Sciatic nerve (tissue), 2 donors: ENCODE measurements at places on chromosomes 2 and 18.

GRCh38 chr2:100281521-100282438 is 40.5 kb downstream of the LONRF2 start:
- no peak for DNase-seq

GRCh38 chr2:188976545-188977268 is 2.5 kb downstream of the COL3A1 start:
- DNase-seq: no peak

GRCh38 chr2:48107326-48107925 is 201.1 kb upstream of the FBXO11 start:
- DNase-seq: no peak

DNA sequence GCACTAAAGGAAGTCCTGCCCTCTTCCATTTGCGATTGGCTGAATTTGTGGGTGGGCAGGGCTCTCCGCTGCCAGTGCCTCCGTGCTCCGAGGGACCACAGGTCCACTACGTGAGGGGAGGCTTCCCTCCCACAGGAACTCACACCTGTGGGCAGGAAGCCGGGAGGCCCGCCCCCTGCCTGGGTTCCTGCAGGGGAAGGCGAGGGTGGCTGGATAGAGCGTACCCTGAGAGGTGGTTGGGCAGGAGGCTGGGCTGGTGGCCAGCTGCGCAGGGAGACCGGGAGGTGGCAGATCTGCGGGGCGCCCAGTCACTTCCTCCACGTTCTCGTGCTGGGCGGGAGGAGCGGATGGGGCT is 47.0 kb upstream of the PTH2R start:
- DNase-seq: no peak

DNA sequence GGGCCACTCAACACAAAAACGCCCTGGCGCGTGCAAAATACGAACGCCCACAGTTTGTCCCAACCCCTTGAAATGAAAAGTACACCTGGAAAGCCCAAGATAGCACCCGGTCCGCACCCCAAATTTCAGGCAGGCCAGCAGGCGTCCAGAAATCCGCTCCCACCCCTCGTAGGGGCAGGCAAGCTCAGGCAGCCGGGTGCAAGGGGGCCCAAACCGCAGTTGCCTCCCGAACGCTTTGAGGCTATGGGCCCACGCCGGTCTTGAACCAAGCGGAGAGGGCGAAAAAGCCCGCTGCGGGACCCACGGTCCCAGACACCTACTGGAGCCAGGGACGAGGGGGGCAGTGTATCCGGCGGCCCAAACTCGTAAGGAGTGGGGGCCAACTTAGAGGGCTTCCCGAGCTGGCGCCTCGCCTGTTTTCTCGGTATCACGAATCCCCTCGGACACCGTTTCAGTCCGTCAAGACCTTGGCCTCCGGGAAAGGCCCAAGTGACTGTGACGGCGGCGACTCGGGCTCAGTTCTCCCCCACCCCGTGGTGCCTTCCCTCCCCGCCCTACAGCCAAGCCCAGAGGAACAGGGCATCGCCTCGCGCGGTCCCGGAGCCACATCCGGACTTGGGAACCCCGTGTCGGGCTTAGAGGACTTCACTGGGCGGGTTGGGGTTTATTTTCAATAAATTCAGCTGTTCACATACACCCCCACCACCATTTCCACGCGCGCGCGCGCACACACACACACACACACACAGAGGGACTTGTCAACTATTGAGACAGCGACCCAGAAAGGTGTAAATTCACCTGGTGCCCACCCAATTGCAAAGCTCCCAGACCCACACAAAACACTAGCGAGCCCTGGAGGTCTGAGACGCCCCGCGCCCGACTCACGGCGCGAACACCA is 6.2 kb upstream of the SATB2 start:
- DNase-seq: no peak

DNA sequence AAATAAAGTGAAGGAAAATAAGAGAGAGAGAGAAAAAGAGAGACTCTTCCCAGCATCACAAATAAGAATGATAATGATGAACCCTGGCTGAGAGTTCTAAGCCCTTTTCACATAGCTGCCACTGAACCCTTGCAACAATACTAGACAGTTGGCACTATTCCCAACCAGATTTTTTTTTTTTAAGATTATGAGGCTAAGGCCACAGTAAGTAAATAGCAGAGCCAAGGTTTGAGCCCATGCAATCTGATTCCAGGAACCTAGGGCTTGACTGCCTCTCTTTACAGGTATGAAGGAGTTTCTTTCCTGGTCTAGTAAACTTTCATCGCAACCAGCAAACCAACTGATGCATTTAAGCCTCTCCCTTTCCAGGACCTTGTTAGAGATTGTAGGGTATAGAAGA is 424.6 kb downstream of the NCKAP5 start:
- DNase-seq: no peak

- no peak for DNase-seq
Measured at GRCh38 chr2:134261398-134262131, 7.7 kb downstream of the MGAT5 start.

DNA sequence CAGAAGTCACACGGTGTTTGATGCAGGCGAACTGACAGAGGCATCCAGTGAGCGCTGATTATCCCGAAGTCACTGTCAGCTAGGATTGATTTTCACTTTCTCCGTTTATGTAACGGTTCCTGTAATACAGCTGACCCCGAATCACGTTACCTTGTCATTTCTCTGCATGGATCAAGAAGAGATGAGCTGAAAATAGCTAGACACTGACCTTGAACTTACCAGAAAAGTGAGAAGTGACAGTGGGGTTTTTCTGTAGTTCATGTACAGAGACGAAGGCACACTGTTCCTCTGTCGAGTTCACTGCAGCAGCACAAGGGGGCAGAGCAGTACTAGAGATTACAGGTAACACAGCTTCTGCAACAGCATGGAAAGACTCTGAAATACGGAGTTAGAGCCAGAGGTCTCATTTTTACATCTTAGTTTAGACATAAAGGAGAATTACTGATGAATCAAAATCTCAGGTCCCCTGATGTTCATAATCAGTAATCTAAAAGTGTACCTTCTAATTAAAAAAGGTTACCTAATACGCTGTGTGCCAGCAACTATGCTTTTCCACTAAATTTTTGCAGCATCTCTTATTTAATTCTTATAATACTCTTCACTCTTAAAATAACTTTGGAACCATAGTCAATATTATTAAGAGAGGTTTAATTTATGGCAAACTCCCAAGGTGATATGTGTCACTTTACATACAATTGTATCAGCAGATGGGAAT is 33.1 kb downstream of the ARHGAP15 start:
- peak; percentile 60 for DNase-seq

GRCh38 chr2:20838016-20838415 is 15.1 kb upstream of the LDAH start:
- DNase-seq: no peak

- DNase-seq: no peak
Measured at GRCh38 chr2:99420031-99420430, 69.8 kb downstream of the REV1 start.

DNA sequence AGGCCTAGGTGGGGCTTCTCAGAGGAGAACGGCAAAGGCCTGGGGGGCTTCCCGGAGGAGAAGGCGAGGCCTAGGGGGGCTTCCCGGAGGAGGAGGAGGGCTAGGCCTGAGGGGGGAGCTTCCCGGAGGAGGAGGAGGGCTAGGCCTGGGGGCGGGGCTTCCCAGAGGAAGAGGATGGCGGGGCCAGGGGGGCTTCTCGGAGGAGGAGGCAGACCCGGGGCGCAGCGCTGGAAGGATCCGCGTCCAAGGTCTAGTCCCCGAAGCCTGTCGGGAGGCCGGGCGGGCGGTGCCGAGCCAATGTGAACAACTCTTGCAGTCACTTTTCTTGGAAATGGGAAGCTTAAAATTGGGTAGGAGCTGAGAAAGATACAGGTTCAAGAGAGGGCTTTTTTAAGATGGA is 30.0 kb upstream of the TUBA3D start:
- no peak for DNase-seq

GRCh38 chr18:12862467-12862866 is 21.6 kb downstream of the PTPN2 start:
- DNase-seq: no peak

GRCh38 chr2:120437604-120438000 is 91.7 kb downstream of the INHBB start:
- DNase-seq: no peak

- no peak for DNase-seq
Measured at GRCh38 chr2:199704358-199705238, 146.4 kb downstream of the FTCDNL1 start.

DNA sequence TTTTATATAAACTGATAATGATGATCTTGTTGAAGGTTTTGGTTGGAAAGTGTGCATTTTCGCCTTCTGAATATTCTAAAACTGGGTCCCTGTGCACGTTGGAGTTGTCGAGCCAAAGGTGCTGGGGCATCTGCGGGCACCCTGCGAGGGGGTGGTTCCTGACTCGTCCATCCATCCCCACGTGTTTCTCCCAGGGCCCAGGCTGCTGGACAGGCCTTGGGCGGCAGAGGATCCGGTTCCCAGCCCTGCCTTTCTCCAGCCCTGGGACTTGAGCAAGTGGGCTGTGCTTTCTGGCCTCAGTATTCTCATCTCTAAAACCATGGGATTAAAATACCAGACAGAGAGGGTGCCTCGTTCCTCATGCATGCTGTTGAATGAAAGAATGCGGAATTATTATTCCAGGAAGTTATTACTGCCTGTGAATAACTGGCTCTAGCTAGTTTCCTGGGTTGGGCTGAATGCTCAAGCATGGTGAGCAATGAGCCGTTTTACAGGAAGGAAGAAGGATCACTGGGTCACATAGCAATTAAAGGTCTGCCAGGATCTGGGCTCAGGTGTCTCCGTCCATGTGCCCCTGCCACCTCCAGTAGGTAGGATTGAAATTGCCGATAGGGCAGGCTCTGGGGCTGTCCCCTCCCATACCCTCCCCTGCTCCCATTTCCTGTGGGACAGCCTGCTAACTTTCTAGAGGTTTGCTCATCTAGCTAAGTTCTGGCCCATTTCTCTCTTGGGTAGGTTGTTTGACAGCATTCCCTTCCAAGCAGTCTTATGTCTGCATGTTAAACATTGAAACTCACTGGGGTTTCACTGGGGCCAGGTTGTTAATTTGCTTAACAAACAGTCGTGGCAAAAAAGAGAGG is 77.2 kb upstream of the HS6ST1 start:
- DNase-seq: peak; percentile 27

GRCh38 chr2:85920810-85921545 is 32.2 kb upstream of the ST3GAL5 start:
- DNase-seq: no peak

- peak; percentile 73 for DNase-seq
Measured at GRCh38 chr18:8988260-8988871, 114.1 kb upstream of the NDUFV2 start.

- no peak for DNase-seq
Measured at GRCh38 chr2:37829616-37830395, 95.3 kb upstream of the RMDN2 start.

- no peak for DNase-seq
Measured at GRCh38 chr2:64675860-64676259, 22.1 kb upstream of the SERTAD2 start.

DNA sequence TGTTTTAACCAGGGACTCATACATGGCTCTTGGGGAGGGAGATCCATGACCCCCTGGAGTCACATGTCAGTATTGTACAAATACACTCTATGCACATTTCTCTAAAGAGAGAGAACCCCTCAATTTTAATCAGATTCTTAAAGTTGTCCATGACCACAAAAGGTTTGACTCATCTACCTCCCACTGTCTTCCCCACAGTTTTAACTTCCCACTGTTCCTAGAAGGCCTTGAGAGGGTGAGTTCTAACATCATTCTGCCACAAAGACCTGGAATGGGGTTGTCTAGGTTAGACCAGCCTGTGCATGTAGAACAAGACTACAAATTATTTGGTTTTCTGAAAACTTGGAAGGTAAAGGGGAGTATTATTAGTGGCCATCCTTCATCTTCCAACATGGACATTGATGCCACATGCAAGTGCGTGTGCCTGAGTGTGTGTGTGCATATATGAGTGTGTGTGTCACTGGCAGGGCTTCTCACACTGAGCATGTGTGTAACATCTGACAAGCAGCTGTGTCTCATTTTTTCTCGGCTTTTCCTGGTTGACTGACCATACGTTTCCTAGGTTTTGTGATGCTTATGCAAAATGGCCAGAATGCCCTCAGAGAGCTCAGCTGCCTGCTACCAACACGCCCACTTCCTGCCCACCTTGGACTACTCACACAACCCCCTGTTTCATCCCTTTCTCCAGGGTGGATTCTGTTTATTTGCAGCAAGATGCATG is 94.6 kb upstream of the LGALSL start:
- DNase-seq: no peak

DNA sequence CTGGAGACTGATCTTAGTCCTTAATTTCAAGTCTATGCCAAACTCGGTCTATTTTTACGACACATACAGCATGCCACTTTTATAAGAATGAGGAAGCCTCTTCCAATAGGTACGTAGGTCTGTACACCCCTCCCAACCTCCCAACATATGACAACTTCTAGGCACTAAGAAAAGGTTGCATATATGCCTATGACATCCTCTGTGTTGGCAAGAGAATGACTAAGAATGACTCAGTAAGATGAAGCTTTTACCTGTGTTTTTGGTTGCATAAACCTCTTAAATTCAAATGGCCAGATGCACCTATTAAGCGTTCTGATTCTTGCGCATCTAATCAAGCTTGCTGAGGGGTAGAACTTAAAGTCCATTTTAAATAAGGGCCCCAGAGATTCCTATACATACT is 586.4 kb upstream of the ZEB2 start:
- DNase-seq: no peak

DNA sequence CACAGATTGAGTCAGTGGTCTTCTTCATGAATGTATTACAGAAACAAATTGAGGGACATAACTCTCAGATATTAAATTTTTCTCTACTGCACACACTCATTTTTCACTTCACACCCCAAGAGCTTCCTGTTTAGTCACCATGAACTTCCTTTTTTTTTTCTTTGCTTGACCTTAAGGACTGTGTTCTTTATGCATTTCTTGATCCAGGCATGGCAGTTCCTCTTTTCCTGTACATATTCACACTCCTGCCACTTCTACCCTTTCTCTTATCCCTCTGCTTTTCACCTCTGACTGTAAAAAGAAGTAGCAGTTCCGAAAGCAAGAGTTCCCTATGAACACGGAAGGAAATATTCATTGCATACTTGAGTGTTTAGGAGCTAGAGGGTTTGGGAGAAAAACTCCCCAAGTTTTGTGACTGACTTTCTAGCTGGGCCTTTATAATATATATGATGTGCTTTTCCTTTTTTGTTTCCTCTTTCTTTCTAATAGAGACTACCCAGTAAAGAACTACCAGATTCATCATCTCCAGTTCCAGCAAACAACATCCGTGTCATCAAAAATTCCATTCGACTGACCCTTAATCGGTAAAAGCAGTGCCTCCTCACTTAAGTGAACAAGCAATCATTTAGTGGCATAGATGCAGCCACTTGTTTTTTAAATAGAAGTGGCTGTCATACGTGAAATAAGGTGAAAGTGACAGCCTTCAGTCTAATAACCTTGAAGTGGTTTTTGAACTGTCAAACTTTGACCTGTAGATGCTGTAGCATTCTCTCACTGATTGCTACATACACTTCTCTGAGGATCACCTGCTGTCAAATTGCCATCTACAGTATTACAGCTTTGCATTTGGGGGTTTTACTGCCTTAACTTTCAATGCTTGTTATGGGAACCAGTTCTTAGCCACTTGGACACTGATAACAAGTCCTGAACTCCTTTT is 40.8 kb downstream of the PAPOLG start:
- DNase-seq: no peak
